ENCODE measurements at places on chromosomes 11 and 22.

DNA sequence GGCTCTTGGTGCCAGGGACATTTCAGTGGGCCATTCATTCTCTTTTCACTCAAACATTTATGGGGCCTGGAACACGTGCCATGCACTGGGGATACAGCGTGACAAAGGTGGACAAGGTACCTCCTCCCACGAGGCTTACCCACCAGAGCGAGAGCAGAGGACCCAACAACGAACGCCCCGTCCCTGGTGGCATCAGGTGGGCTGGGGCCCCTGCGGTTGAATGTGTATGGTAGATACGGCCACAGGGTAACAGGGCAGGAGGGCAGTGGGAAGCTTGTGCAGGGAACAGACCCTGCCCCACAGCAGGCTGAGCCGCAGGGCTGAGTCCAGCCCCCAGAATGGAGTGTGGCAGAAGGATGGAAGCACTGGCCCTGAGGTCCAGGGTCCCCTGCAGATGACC is 81.1 kb downstream of the LRRC32 start:
- DNase-seq, result no peak

DNA sequence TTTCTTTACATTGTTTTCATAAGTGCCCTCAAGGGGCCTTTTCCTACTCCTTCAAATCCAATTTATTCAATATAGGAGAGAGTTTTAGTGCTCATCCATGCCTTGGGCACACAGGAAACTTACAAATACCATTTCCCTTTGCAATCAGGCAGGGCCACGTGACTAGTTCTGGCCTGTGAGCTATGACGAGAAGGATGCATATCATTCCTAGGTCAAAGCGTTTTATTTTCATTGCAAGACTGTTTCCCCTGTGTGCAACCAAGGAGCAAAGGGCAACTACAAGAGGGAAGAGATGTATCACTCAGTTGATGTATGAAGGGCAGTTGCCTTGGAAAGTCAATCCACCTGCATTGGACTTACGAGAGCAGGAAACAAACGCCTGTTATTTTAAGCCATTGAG is 1.9 kb upstream of the TRAF6 start:
- no peak for DNase-seq

DNA sequence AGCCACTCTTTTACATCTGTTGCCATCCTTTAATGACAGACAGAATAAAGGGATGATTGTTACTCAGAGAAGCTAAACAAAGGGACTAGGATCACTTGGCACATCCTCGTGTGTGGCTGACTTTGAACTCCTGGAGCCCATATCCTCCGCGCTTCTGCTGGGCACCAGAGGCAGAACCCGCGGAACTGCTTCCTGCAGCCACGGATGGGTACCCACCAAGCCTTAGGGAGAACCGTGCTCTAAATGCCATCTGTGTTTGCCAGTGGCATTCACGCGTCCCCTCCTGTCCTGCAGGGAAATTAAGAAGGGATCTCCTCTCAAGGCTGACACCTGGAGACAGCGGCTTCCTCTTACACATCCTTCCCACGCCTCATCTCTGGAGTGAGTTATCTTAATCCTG is 294.4 kb downstream of the NTM start:
- no peak for DNase-seq

- DNase-seq, result no peak
Measured at GRCh38 chr22:36933629-36934417, 20.4 kb downstream of the CSF2RB start.

DNA sequence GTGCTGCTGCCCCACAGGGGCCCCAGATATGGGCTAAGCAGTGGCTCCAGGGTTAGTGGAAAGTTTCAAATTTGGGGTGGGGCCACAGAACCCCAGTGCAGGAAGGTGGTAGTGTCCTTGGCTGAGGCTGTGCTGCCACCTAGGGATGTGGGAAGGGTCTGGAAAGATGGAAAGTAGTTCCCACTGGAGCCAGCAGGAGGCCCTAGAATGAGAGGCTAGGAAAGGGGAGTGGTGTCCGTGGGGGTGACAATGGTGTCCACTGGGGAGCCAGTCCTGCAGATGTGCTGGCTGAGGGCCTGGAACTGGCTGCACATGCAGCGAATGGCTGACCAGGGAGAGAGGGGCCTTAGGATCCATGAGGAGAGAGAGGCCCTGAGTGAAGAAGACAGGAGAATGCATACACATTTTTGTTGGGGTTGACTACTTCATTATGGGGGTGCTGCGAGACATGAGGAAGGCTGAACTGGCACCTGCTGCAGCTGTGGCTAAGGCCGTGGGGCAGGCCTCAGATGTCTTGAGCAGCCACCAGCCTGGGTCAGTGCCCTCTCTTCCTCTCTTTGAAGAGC is 21.1 kb downstream of the RFPL3 start:
- DNase-seq, result no peak

DNA sequence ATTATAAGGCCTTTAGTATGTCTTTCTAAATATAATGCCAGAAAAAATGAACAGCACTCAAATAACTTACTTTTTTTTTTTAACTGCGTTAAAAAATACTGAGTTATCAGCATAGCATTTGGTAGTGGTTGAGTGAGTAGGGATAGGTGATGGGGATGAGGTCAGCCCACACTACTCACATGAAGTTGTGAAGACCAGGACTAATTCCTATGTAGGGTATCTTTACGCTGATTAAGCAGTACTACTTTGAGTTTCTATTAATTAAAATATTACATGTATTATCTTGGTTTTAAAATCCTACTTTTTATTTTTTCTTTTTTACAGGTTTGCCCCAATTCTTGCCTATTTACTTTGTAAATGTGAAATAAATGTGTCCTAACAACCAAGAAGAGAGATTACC is 13.5 kb downstream of the PHF21A start:
- no peak for DNase-seq

DNA sequence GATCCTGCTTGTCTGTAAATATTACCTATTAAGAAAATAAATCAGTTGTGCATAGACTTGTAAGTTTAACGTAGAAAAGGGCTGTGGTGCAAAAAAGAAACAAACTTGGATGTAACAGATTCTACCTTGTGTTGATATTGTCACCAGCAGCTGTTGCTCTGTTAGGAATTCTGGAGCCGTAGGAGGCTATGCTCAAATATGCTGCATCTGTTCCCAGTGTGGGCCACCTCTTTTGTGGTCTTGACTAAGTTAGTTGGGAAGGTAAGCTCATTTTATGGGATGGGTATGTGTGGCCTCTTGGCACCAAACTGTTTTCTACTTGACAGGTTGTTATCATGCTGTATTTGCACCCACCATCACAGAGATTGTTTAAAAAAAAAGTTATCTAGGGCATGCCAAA is 29.4 kb upstream of the RAG2 start:
- DNase-seq, result no peak

- no peak for DNase-seq
Measured at GRCh38 chr11:28537822-28538221, 429.6 kb downstream of the METTL15 start.

GRCh38 chr22:30922151-30922611 is 46.4 kb downstream of the MORC2 start:
- peak; percentile 25 for DNase-seq

DNA sequence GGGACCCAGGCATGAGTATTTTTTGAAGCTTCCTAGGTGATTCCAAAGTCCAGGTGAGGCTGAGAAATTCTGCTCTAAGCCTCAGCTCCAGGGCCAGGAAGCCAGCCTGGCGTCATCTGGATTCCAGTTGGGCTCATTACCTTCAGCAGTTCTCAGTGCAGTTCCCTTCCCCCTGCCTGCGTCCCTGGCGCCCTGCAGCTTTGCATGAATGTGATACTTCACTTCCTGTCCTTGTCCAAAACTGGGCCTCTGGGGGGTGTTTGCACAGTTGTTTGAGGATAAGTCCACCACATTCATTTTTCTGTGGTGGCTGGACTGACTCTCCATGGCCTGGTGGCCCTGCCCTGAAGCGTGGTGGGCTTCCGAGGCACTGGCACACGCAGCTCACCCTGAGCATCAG is 98.1 kb downstream of the TENM4 start:
- no peak for DNase-seq

DNA sequence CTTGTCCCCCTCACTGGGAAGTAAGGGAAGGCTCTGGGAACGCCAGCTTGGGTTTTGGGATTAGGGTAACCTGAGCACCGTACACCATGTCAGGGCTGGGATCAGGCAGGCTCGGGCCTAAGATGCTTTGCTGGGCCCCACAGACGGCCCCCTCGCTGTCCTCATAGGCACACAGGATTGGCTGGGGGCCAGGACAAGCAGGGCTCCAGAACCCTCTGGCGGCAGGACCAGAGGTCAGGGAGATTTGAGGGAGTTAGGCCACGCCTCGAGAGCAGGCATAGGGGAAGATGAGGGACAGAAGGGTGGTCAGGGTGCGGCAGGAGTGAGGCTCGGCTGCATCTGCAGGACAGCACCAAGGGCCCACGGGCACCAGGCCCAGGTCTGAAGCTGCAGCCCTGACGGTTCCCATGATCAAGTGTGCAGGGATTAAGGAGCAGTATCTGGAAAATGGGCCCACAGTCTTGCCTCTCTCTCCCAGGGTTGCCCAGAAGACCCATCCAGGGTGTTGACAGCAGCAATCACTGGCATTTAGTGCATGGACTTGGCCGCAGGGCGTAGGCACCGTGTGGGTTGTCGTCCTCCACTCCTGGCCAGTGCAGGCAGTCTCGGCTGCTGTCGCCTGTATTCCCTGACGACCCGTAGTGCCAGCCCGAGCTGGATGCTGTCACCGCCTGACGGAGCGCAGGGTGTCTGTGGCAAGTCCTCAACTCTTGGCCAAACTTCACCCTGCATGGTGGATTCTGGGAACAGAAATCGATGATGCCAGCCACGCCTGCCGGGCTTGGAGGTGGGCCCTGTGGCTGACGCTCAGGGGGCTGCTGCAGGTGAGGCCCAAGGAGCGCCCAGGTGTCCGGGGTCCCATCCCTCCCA is 15.7 kb upstream of the GNB1L start:
- no peak for DNase-seq

DNA sequence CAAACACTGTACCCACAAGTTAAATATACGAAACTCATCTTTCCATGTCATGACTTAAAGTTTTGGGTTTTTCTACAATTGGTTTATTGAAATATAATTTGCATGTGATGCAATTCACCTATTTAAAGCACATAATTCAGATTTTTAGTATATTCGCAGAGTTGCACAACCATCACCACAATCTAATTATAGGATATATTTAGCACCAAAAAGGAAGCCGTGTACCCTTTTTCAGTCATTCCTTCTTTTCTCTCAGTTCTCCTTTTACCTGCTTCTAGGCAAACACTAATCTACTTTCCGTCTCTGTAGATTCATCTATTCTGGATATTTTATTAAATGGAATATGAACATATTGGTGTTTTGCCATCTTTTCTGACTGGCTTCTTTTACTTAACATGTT is 1458.1 kb upstream of the TENM4 start:
- no peak for DNase-seq

DNA sequence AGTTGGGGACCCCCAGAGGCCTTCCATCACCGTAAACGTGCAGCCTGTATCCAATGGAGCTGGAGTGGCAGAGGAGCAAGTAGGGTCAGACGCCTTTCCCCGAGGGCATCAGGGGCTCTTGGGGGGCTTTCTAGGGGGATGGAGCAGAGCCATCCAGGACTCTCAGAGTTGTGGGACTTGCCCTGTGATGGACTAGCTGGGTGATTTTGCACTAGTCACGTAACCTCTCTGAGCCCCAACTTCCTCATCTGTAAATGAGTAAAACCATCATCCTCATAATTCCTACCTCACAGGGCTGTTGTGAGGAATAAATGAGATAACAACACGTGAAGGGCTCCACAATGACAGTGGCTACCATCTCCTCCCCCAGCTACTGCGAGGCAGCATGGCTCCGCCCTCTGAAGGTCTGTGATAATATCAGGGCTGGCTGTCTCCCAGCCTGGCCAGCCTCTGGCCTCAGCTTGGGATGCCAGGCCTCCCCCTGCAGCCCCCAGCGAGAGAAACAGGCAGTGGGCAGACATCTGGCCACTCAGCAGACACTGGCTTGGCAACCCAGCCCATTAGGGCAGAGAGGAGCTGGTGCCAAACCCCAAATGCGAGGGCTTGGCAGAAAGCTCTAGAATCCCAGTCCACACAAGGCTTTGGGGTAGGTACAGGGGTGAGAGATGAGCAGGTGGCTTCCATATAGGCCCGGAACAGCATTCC is 6.7 kb downstream of the USP2 start:
- DNase-seq, result no peak

DNA sequence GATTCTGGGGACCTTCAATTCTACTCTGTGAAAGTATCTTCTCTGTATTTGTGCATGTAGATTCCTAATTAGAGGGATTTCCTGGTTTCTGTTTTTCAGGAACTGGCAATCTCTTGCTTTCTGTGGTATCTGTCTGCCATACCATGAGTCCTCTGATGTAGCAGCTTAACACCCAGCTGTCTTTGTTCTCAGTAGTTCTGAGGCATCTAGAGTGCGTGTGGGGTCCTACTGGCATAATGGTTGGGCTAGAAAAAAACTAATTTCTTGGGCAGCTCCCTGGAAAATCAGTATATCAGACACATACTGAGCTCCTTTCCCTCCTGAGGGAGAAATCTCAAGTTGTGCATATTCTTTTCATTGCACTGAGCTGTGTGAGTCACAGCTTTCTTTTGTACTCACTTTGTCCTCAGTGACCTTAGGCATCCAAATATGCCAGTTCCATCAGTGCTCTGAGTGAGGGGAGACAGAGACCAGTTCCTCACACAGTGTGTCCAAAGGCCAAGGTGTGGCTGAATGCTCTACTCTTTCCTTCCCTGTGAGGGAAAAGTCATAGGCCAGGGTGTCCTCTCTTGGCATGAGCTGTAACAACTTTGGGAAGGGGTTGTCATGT is 35.5 kb upstream of the SLC22A24 start:
- DNase-seq, result no peak

DNA sequence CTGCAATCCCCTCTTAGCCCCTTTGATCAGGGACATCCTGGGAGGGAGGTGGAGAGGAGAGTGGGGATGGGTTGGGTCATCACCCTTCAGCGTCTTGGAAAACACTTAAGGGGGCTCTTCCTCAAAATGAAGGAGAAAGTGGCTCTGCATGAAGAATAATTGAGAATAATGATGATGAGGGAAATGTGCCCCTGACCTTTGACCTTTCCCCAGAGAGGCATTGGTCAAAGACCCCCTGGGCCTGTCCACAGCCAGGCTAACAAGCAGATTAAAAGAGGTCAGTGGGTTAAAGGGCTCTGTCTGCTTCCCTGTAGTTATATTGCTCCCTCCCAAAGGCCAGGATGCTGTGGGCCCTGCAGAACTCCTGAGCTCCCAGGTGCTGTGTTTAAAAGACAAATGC is 68.7 kb downstream of the NAV2 start:
- no peak for DNase-seq

DNA sequence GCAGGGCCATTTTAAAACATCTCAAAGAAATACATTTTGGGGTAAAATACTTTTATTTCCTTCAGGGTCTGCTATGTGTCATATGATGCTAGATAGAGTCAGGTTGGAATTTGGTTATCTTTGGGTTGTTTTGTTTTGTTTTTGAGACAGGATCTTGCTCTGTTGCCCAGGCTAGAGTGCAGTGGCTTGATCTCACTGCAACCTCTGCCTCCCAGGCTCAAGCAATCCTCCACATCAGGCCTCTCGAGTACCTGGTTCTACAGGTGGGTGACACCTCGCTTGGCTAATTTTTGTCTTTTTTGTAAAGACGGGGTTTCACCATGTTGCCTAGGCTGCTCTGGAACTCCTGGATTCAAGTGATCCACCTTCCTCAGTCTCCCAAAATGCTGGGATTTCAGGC is 17.3 kb downstream of the DENND5A start:
- DNase-seq, result no peak

All from fibroblast of skin of left quadriceps (primary cell).